Anterior cingulate cortex (tissue), 58 donors: ENCODE measurements at places on chromosomes 6 and 20.
A peak's percentile ranks its signal among the peaks of the same experiment; 100 is the strongest.

DNA sequence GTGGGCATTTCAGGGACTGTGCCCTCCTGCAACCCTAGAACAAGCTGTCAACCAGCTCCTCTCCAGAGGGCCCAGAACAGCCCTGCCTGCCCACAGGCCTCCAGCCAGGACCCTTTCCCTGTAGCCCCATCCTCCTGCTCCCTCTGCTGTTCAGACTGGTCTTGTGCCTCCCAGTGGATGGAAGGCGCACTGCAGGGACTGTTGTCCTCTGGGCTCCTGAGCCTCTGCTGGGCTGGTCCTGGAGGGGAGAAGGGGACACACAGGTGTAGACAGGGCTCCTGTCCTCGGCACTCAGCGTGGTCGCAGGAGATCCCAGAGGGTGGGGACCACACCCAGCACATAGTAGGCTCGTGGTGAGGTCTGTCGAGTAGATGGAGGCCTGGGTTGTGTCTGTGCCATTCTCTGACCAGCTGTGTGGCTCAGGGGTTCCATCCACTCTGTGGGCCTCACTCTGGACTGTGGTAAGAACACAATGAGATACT, 11.5 kb downstream of the ITPR3 start:
- peak; percentile 5 for DNase-seq

DNA sequence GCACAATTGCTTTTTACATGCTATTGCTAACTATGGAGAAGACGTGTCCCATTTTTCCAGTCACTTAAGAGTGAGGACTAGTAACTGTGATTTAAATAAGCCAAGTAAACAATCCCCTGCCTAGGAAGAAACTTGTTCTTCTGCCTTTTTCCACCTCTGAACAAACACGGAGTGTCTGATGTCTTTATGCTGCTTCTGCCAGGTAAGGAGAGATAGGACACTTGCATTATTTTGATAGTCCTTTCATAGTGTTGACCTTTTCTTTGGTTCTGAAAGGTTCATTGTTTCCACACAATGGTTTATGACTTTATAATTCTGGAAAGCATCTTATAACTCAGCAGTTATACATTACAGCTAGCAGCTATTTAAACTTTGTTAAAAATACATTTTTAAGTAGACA, 8.4 kb downstream of the LRP11 start:
- no peak for DNase-seq

- no peak for DNase-seq
Observed at GRCh38 chr6:53268858-53269608, 79.7 kb downstream of the ELOVL5 start.

GRCh38 chr6:137665342-137665934, 171.2 kb upstream of the OLIG3 start:
- DNase-seq = no peak

DNA sequence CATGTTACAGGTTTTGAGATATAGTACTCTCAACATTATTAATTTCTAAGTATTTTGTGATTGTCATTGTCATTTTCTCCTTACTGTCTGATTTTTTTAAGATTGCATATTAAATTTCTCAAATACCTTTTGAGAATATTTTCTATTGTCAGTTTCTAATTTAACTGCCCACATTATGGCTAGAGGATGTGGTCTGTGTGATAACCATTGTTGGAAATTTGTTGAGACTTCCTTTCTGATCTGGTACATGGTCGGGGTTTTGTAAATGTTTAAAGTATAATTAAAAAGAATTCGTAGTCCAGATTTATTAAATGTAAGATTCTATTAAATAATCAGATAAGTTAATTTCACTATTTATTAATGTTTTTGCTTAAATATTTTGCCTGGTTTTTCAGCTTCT, 60.1 kb downstream of the SLX4IP start:
- no peak for DNase-seq

DNA sequence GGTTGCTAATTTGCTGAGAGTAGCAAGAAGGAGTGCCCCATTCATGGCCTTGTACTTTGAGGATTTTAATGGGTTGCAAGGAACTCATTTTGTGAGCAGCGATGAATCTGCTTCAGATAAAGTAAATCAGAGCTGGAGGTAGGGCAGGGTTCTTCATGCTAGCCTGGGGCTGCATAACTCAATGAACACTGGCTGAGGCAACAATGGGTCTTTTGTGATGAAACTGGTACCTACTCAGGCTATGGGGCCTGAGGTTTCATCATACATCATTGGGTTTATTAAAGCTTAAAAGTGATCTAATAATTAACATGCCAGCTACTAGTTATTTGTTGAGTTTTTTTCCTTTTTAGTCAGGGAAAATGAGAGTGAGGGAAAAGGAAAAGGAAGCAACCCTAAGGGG, 106.9 kb downstream of the FAM50B start:
- DNase-seq = no peak

DNA sequence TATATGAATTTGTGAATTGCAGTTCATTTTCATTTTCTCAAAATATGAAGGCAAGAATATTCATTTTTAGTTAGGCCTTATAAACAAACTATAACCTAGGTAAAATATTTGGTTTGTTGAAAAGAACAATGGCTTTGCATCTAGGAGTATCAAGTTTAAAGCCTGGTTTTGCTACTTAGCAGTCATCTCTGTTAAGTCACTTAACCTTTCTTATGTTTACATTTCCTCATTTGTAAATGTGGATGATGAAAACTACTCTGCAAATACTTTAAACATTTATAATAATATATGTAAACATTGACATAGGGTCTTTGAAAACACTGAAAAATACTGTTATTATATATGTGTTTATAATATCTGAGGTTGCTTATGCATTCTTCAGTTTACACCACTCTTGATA, 135.5 kb downstream of the CENPW start:
- DNase-seq = no peak

DNA sequence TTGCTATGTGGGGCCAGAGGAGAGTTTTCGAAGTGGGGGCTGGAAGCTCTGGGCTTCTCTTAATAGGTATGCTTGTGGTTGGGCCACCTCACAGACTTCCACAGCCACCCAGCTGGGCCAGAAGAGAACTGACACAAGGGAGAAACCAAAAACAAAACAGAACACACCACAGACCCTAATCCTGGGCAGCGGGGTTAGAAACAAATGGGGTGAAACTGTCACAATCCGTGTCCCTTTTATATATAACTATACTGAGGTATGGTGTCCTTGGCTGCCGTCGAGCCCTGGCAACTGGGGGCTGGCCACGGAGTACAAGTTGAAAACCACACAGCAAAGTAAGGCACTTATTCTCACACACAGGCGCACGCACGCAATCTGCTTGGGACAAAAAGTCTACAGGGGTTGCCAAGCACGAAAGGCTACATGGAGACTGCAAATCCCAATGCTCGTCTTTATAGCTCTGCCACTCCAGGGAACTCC, 78.3 kb downstream of the TRAM2 start:
- DNase-seq = no peak

GRCh38 chr6:33683051-33683571, 28.4 kb downstream of the UQCC2 start:
- DNase-seq = no peak

GRCh38 chr6:111551521-111552231, 54.0 kb downstream of the TRAF3IP2 start:
- DNase-seq = no peak

- DNase-seq = no peak
Observed at GRCh38 chr6:80276861-80277260, 170.4 kb downstream of the BCKDHB start.

DNA sequence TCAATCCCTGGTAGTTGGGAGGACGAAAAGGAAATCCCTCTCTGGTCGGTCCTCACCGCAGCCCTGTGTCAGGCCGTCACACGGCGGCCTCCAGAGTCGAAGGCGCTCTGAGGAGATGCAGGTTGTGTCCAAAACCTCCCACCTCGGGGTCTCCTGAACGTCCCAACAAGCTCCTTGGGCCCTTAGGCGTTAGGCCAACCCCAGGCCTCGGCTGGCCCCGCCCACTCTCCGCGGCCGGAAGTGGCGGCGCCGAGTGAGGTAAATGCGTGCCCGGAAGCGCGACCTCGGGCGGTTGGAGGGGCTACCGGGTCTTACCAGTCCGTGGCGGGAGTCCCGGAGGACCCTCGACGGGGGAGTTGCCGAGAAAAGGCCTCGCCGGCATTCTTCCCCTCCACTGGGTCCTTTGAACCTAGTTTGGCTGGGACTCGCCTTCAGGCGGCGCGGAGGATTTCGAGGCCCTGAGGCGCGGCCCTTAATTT, at the start of gene TDRD6:
TDRD6 (plus strand) TSS at position 267 of the 479 bp plus-strand sequence. CDS start 244 bp downstream, outside the sequence.
- DNase-seq = no peak

DNA sequence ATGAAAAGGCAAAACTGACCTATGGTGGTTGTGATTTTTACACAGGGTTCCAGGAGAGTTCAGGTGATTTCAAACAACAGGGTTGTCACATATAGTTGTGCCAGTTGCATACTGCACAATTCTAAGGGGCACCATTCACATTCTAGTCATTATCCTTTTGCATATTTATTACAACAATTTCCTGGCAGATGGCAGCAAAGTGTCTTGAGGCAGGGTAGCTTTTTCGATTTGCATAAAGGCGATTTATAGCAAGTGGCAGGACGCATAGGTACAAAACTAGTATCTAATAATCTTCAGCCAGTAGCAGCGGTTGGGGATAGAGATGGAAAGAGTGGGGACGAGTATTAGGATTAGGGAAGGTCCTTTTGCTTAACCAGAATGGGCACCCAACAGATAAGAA, 46.5 kb upstream of the TRAF3IP2 start:
- no peak for DNase-seq

DNA sequence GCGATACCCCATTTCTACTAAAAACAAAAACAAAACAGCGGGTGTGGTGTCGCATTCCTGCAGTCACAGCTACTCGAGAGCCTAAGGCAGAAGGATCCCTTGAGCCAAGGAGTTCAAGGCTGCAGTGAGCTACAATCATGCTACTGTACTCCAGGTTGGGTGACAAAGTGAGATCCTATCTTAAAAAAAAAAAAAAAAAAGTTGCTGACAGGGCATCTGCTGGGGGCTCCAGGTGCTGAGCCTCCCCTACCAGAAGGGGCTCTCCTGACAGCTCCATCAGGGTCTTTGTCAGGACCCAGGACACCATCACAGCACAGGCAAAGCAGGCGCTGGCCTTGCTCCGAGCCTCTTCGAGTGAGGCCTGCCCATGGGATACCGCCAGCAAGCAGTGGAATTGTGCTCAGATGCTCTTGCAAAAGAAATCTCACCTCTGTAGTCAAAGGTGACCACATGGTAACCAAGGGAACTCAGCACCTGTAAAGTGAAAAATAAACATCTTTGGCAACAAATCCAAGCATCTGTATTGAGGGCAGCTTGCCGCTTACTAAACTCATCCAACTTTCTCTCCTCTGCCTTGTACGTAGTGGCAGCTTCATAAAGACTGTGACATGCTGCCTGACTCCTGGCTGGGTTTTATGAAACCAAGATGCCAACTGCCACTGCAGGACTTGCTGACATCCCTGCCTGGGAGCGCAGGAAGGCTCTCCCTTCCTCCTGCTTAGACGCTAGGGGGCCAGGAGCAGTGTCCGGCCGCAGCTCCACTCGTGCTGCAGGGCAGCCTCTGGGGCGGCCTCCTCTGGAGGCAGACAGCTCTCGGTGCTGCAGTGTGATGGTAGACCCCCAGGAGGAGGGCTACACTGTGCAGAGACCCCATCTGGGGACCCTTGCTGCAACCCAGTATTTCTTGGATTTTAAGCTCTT, 66.9 kb downstream of the PYGB start:
- no peak for DNase-seq

DNA sequence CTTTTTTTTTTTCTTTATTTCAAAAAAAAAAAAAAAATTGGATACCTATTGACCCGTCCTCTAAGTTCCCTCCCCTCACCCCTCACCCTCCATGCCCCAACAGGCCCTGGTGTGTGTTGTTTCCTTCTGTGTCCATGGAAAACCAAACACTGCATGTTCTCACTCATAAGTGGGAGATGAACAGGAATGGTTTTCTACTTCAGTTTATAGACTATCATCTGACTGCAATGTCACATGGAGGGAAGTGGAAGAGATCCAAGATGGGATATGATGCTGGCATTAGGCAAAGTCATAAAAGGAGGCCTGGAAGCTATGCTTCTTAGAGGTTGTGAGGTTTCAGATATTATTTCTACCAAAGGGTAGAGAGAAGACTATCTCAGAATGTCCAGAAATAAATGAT, 237.5 kb downstream of the MAFB start:
- no peak for DNase-seq

DNA sequence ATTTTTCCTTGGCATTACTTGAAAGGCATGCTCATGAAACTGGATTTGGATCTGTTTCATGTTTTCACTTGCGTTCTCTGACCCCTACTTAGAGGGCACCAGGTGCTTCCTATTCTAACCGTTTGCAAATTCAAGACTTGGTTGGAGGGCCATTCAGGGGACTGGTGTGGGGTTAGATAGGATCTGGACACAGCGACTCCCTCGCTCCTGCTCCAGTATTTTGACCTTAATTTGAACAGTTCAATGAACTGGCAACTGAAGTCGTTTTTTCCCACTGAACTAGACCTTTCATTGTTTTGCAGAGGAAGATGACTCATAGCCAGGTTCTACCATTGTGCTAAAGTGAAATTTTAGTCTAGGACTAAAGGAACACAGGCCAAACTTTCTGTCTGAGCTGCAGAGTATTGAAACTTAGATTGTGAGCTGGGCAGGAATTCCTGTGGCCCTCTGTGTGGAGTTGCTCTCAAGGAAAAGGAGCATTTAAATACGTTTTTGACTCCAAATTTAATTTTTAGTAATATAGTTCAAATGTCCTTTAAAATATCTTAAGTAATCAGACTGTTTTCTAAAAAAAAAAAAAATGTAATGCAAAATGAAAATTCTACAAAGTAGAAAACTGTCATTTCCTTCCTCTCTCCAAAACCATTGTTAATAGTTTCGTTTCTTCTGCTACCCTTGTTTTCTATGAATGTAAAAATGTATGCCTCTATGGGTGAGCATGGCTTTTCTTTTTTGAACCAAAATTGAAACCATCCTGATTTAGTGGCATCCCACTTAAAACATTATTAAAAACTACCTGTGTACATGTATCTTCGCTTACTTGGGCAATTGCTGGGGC, 64.8 kb downstream of the UTRN start:
- no peak for DNase-seq

DNA sequence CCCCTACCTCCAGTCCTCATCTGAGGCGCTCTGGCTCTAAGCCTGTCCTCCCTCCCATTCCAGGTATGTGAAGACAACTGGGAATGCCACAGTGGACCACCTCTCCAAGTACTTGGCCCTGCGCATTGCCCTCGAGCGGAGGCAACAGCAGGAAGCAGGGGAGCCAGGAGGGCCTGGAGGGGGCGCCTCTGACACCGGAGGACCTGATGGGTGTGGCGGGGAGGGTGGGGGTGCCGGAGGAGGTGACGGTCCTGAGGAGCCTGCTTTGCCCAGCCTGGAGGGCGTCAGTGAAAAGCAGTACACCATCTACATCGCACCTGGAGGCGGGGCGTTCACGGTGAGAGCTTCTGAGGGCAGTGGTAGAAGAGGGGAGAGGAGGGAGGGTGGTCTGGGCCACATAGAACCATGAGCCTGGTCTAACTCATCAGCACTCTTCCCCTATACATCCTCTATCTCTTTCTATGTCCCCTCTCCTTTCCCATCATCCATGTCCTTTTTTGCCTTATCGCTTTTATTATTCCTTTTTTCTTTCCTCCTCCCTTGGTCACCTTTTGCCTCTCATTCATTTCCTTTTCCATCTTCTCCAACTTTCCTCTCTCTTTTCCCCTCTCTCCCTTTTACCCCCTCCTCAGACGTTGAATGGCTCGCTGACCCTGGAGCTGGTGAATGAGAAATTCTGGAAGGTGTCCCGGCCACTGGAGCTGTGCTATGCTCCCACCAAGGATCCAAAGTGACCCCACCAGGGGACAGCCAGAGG, 3.5 kb downstream of the RING1 start:
- no peak for DNase-seq
